ENCODE measurements at places on chromosomes 5 and 9.

DNA sequence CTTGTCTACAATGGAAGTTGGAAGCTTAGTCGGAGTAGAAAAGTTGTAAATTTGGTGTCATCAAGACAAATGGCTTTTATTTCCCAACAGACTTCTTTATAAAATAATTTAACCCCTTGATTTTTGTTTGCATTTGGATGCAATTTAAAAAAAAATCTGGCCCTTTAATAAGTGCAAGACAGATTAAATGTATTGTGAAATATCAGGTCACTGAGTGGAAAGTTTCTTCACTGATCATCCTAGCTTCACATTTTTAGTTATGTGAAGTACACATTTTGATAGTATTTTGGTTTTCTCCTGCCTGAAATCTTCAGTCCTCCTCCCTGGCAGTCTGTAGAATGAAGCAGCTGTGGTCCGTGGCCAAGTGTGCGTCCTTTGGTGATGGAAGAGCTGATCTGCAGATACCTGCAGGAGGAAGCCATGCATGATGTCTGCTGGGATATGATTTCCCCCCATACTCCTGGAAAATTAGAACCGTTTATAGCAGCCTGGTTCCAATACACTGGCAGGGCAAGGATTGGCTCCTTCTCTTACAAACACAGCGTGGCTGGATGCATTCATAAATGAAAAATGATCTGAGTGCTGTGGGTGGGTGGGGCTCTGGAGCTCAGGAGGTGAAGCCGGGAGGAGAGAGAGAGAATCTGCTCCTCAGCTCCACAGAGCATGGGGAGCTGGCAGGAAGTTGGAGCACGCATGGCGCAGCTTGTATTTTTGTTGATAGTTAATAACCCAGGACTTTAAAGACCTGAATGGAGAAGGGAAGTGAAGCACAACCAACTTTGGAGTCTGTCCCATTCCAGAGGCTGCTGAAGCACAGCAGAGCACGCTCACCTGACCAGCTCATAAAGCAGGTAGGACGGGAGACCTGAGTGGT, 238.4 kb downstream of the GOLPH3 start:
- DNase-seq, result no peak

DNA sequence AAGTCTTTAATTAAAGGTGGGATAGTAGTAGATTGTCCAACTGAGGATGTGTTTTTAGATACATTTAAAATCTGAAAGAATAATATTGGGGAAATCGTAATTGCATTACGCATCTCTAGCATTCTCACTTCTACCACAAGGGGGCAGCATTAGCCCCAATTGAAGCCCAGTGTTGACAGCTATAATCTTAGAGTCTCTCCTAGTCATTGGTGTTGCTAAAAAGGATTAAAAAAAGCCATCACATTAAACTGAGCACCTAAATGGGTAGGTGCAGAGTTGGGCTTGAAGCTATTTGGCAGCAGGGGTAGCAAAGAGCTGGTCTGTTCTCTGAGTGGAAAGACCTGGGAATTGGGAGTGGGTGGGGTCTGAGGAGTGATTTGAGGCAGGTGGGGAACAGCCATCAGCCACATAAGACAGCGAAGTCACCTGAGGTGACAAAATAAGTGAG, 177.2 kb downstream of the OSTF1 start:
- no peak for DNase-seq

DNA sequence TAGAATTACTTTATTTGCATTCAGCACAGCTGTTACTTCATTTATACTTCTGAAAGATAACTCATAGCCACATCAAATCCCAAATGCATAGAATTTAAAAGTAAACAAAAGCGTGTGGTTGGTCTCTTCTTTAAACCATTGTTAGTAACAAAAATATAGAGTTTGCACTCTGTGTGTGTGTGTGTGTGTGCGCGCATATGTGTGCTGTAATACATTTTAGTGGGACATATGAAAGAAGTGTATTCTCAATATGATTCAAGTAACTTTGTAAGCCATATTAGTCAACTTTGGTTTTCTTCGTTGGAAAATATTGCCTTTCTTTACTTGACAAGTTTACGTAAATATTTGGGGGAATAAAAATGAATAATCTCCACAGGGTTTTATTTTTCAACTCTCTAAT, 106.1 kb upstream of the PRRC1 start:
- no peak for DNase-seq

- DNase-seq, result no peak
Measured at GRCh38 chr5:132473668-132474067, 16.9 kb downstream of the IRF1 start.

DNA sequence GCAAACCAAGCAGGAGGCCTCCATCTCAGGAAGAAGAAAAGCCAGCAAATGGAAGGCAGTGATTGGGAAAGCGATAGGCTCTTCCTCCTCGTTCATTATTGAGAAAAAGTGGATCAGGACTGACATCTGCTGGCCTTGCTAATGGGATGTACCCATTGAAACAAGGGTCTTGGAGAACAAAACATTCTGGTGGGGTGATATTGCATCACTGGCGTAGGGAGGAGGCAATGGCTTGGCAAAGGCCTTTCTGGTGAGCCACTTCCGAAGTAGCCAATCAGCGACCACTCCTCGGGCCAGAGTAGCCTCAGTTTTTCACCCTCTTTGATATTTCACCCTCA, 86.7 kb upstream of the NFIB start:
- no peak for DNase-seq

GRCh38 chr9:71763832-71764231, 4.5 kb downstream of the CEMIP2 start:
- no peak for DNase-seq

DNA sequence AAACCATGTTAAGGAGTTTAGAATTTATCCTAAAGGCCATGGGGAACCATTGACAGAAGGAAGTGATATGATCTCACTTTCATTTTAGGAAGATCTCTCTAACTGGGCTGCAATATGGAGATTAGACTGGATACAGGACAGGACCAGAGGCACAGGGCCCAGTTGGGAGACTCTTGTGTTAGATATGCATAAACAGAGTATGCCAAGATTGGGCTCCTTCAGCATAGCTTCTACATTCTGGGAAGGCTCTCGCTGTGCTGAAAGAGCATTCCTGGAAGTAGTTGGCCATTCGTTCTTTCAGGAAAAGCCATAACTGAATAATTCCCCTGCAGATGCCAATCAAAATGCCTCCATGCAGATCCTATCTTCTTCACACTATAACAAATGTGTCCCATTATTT, 204.5 kb downstream of the CWC27 start:
- DNase-seq, result no peak

- no peak for DNase-seq
Measured at GRCh38 chr5:41334221-41334620, 120.9 kb upstream of the C6 start.

DNA sequence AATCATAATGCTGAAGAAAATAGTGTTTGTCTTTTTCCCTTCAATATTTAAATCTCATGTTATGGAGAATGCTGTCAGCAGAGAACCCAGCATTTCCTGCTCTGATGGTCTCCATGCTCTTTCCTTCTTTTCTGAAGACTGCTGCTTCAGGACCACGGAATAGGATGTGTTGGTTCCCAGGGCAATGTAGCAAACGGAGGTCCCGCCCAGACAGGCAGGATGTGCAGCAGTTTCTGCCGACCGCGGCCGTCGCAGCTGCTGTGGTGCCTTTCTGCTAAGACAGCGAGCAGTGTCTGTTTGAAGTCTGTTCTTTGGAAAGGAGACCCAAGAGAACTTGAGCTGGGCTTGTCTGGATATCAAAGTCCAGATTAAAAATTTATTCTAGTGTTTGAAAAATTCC, 654.3 kb downstream of the CCDC171 start:
- no peak for DNase-seq

GRCh38 chr9:38285236-38285635, 107.3 kb upstream of the ALDH1B1 start:
- DNase-seq, result no peak

- no peak for DNase-seq
Measured at GRCh38 chr9:27181381-27181780, 72.4 kb downstream of the TEK start.

- no peak for DNase-seq
Measured at GRCh38 chr5:126640866-126641265, 40.1 kb downstream of the PHAX start.

- DNase-seq, result no peak
Measured at GRCh38 chr5:145925353-145925752, 11.0 kb upstream of the SH3RF2 start.

GRCh38 chr9:77417566-77417965, 230.6 kb downstream of the GNA14 start:
- DNase-seq, result no peak

DNA sequence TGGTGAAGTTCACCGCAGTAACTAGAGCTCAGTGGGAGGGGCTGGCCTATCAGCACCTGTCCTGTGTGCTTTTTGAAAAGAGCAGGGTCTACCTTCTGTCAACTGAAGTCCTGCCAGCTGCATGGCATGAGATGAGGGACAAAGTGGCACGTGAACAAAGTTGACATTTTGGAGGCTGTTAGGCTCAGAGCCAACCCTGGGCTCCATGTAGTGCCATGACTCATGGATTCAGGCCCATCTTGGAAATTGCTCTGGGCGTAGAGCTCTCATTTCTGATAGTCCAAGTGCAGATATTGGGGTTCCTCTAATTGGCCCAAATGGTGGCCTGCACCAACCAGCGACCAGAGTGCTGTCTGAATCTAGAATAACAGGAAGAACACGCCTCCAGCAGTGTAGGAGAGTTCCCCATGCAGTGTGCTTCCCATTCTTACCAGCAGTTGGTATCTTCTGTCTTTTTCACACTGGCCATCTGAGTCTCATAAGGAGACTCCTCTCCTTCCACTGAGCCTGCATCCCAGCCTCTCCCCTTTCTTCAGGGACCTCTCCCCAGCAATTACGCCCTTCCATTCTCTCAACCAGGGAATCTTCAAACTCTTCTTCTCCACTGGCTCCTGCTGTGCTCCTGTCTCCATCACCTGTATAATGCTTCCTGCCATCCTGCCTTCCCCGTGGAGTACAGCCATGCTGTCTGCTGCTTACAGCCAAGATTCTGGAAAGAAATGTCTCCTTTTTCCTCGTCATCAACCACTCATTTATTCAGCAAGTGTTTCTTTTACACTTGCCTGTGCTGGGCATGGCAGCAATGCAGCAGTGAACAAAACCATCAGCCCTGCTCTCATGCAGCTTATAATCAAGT, 30.4 kb downstream of the IRF1 start:
- DNase-seq, result no peak

- DNase-seq, result peak; percentile 90
Measured at GRCh38 chr9:127955294-127956015, 17.8 kb upstream of the DPM2 start.

- no peak for DNase-seq
Measured at GRCh38 chr5:14421851-14422250, 159.7 kb upstream of the OTULINL start.

DNA sequence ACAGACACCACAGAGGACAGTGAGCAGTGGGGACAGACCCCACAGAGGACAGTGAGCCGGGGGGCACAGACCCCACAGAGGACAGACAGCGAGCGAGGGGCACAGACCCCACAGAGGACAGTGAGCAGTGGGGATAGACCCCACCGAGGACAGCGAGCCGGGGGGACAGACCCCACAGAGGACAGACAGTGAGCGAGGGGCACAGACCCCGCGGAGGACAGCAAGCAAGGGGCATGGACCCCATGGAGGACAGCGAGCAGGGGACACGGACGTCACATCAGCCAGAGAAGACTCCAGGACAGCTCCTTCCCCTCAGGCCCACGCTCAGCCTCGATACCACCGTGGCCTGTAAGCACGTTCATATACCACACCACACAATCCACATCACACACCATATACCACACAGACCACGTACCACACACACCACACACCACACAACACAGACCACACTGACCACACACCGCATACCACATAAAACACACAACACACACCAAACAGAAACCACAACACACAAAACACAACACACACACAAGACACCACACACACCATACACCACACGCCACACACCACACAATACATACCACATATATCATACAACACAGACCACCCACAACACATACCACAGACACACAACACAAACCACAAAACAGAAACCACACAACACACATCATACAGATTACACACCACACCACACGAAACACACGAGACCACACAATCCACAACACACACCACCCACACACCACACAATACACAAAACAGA, 5.2 kb upstream of the ZDHHC11 start:
- no peak for DNase-seq

DNA sequence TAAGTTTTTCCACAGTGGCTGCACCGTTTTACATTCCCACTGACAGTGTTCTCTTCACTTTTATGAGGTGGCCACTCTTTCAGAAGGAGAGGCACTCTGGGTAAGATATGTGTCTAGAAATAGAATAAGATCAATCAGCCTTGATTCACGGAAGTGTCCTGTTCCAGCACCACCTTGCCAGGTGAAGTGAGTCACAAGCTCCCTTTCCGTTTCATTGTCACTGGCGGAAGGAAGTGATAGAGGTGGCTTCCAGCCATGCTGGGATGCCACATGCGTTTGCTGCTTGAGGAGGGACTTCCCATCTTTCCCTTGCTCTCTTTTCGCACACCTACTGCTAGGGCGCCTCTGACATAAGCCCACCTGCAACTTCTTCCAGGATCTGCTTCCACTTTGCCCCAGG, 217.1 kb downstream of the PIK3R1 start:
- peak; percentile 19 for DNase-seq

- DNase-seq, result no peak
Measured at GRCh38 chr5:158116965-158117364, 258.0 kb upstream of the CLINT1 start.

DNA sequence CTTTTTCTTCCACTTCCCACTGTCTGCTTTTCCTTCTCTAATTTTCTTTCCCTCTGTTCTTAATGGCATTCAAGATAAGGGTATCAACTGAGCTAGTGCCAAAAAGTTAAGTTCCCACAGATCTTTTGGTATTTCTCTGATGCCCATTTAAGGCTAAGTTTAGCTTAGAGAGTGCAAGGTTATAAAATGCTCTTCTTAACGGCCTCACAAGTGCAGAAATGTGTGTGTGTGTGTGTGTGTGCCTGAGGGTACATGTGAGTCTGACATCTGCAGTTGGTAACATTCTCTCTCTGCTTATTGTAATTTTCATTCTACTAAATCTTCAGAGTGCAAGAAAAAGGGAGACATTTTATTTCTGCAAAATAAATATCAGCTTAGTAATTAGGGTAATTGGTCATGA, 24.2 kb downstream of the FBN2 start:
- no peak for DNase-seq

GRCh38 chr5:125045646-125046045, 299.2 kb upstream of the ZNF608 start:
- no peak for DNase-seq

- DNase-seq, result no peak
Measured at GRCh38 chr9:9783211-9783610, 829.6 kb downstream of the PTPRD start.

GRCh38 chr5:168941901-168942300, 359.0 kb downstream of the SLIT3 start:
- DNase-seq, result no peak

- no peak for DNase-seq
Measured at GRCh38 chr5:133839721-133840120, 128.7 kb downstream of the C5orf15 start.

DNA sequence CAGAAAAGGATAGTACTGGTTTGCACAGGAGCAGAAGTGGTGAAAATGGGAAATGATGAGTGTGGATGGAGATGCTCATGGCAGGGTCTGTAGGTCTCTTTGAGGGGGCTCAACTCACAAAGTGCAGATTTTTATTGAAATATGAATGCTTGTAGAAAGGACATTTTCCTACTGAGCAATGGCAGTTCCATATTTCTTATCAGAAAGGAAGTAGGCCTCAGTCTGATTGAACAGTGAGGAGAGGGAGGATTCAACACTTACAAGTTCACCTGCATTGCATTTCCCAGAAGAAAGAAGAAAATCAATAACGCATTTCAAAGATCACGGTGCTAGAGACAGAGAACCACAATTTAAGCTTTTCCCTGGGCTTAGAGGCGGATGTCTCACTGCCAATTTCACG, 49.2 kb downstream of the ANXA2R start:
- DNase-seq, result no peak

GRCh38 chr5:172420235-172420939, 33.9 kb downstream of the SH3PXD2B start:
- DNase-seq, result no peak

Measured in stimulated activated CD8-positive, alpha-beta memory T cell treated with anti-CD3 and anti-CD28 coated beads, Interleukin-7, amount 100 ng/mL, for 4 hours (primary cell).